Esophagus muscularis mucosa (tissue), 4 donors: ENCODE measurements at places on chromosomes 2 and 18. TPM values are rescaled to one million over a fixed set of nuclear protein-coding genes. Genes with fewer than 3 reads are reported as not detected.

The L3MBTL4 gene
- total RNA-seq: 1.2 TPM

- DNase-seq: no peak
- H3K36me3 ChIP-seq: no peaks in the 10 kb centered on the region
- no peaks in the 10 kb centered on the region for H3K27me3 ChIP-seq
These were observed 310.8 kb upstream of the TFPI start for GRCh38 chr2:187865025-187865424.

DNA sequence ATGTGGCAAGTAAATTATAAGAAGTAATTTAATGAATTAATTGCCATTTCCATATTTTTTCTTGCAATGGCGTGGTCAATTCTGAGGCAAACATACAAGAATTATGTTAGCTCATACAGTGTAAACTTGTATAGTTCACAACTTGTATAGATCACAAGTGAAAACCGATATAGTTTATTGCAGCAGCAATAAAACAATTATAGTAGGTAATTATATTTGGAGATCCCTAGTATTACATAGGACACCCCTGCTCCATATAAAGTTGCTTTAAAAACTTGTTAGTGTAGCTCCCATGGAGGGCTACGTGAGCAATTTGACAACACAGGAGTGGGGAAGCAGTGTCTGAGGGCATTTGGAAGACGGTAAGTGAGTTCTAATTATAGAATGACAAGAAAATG is 288.2 kb downstream of the SOCS6 start:
- H3K4me3 ChIP-seq: no peak overlapping the region
- no peaks in the 10 kb centered on the region for H3K27me3 ChIP-seq
- DNase-seq: no peak
- no peaks in the 10 kb centered on the region for H3K36me3 ChIP-seq

- no peak overlapping the region for H3K27ac ChIP-seq
- no peak overlapping the region for H3K4me3 ChIP-seq
- H3K27me3 ChIP-seq: no peaks in the 10 kb centered on the region
- DNase-seq: no peak
- H3K36me3 ChIP-seq: no peaks in the 10 kb centered on the region
These were observed 97.0 kb downstream of the MBP start for GRCh38 chr18:77035380-77036187.

The SNED1 gene
- 7.3 TPM for total RNA-seq
